Glutamatergic neuron (in vitro differentiated cells): ENCODE measurements at places on chromosomes 12 and 14.

DNA sequence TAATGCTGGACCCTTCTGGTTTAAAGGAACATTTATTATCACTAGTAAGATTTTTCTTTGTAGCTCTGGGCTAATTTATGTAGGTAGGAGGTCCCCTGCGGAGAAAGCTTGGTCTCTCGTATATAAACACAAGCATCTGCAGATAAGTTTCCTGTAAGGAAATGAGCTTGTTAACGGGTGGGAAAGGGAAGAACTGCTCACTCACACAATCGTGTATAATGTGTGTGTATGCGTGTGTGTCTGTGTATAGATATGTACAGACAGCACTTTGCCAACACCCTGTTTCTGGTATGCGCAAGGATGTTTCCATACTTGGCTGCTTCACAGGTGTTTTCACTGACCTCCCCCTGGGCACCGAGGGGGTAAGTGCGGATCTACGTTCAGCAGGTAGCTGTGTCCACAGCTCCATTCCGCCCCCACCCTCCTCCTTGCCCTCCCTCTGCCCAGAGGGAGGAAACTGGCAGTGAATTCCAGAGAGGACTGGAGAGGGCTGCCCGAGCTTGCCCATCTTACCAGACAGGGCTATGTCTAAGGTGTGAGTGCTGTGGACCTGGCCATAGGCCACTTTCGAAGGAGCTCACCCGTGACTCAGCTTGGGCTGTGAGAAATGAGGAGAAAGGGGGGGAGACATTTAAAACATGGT, 65.2 kb downstream of the NINJ2 start:
- DNase-seq: no peak

DNA sequence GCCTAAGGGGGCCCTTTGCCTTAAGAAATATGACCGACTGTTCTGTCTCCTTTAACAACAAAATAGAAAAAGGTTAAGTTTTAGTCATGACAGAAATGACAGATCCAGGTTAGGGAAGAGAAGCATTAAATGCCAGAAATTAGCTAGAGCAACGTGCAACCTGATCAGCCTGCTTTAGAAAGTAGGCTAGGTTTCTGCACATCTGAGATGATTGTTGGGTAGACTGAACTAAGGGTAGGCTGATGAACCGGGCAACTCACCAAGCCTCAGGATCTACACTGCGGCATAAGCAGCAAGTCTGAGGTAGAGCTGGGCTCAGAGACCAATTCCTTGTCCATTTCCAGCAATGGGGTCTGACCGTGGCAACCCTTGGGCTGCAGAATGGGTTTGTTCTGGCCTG, 29.4 kb downstream of the NPC2 start:
- no peak for DNase-seq

- peak; percentile 77 for DNase-seq
Observed at GRCh38 chr12:109741970-109742703, 28.5 kb downstream of the FAM222A start.

GRCh38 chr12:15534322-15534721, 212.0 kb downstream of the PTPRO start:
- no peak for DNase-seq

GRCh38 chr14:66507181-66507721, 696 bp upstream of the GPHN start:
- DNase-seq: no peak

DNA sequence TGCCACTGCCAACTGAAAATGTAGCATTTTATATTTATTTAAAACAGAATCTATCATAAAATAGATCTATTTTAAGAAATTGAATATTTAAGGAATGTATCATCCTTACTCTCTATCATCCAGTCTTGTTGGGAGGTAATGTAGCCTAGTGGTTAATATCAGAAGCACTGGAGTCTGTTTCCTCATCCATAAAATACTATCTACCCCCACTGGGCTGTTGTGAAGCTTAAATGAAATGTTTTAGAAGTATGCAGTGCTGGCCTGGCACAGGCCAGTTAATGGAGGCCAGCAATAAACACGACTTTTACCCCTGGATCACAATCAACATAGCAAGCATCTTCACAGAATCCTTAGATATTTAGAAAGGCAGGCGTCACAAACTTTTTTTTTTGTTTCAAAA, 188.0 kb downstream of the CAND1 start:
- DNase-seq: no peak

GRCh38 chr12:62730649-62731048, 204.3 kb downstream of the PPM1H start:
- DNase-seq: no peak

GRCh38 chr12:14194572-14194971, 170.9 kb upstream of the ATF7IP start:
- DNase-seq: no peak

- no peak for DNase-seq
Observed at GRCh38 chr12:69401940-69402339, 42.4 kb downstream of the YEATS4 start.

GRCh38 chr12:80643961-80644360, 63.5 kb upstream of the MYF6 start:
- DNase-seq: no peak

DNA sequence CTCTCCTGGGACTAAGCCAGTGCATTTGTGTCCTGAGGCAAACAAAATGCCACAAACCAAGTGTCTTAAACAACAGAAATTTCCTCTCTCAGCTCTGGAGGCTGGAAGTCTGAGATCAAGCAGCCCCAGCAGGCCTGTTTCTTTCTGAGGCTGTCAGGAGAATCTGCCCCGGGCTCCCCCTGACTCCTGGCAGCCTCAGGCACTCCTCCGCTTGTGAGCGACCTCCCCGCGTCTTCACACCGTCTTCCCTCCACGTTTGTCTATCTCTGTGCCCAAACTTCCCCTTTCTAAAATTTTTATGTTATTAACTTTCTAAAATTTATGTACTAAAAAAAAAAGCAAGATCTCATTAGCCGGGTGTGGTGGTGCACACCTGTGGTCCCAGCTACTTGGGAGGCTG, 59.7 kb downstream of the RIMBP2 start:
- no peak for DNase-seq

GRCh38 chr14:71524320-71524982, 407.8 kb upstream of the RGS6 start:
- DNase-seq: no peak

DNA sequence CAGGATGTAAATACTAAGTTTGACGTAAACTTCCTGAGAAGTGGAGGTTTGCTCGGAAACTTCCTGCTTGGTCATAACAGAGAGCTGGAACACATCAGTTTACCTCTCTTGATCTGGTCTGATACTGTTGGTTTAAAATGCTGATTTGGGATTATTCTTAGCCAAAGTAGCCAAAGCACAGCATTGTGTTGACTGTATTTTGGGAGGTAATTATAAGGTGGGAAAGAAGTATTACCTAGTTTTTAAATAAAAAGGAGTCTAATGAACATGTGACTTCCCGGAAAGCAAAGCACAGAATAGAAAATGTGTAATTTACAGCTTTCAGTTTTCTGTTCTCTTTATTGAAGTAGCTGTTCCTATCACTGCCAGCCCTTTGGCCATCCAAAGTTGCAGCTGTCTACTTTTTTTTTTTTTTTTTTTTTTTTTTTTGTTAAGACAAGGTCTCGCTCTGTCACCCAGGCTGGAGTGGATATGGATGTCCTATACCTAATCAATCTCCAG, 52.2 kb upstream of the SRP54 start:
- no peak for DNase-seq
